ENCODE measurements at places on chromosomes 16 and 17.

GRCh38 chr16:14509675-14510132 is 120.4 kb downstream of the PARN start:
- H3K36me3 ChIP-seq = peaks cover 2% of the 10 kb centered on the region
- no peak overlapping the region for H3K4me3 ChIP-seq
- no peak for DNase-seq
- peaks cover 7% of the 10 kb centered on the region for H3K4me1 ChIP-seq

GRCh38 chr16:3021449-3022207 is 1.5 kb downstream of the TNFRSF12A start:
- H3K36me3 ChIP-seq = peaks cover 14% of the 10 kb centered on the region
- peak; percentile 72 for DNase-seq
- peak overlapping the region; percentile 95 for H3K27ac ChIP-seq
- peak overlapping the region; percentile 84 for H3K4me3 ChIP-seq
- H3K4me1 ChIP-seq = peaks cover 55% of the 10 kb centered on the region

GRCh38 chr16:47142486-47142820 is 1.3 kb downstream of the NETO2 start:
- H3K27me3 ChIP-seq = peaks cover 28% of the 10 kb centered on the region
- H3K4me1 ChIP-seq = peaks cover 25% of the 10 kb centered on the region
- peak overlapping the region; percentile 76 for H3K4me3 ChIP-seq
- no peak for DNase-seq

GRCh38 chr17:32621612-32622312 is 135.0 kb downstream of the CDK5R1 start:
- no peak for DNase-seq
- no peak overlapping the region for H3K27ac ChIP-seq
- H3K4me3 ChIP-seq = no peak overlapping the region
- H3K36me3 ChIP-seq = no peaks in the 10 kb centered on the region
- no peaks in the 10 kb centered on the region for H3K4me1 ChIP-seq

- peaks cover 2% of the 10 kb centered on the region for H3K36me3 ChIP-seq
- H3K4me1 ChIP-seq = peaks cover 24% of the 10 kb centered on the region
- peaks cover 64% of the 10 kb centered on the region for H3K27me3 ChIP-seq
- DNase-seq = no peak
- no peak overlapping the region for H3K27ac ChIP-seq
Measured at GRCh38 chr17:38561416-38562214, 44.1 kb downstream of the SRCIN1 start.

DNA sequence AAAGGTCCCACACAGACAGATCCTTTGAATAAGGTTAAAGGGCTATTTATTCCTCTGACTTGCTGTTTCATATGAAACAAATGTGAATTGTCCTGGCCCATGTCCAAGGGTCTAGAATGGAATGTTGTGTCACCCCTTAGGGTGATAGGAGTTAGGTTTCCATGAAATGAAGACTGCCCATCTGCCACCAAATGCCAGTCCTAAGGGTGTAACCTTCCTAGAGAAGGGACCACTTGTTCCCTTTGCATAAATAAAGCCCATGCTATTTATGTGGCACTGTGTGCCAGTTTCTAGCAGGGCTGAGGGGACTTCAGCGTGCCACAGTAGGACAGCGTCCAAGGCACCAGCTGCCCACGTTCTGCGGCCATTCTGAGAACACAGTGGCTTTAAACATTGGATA is 171.3 kb downstream of the ABCA8 start:
- H3K36me3 ChIP-seq = no peaks in the 10 kb centered on the region
- peaks cover 30% of the 10 kb centered on the region for H3K27me3 ChIP-seq
- no peak overlapping the region for H3K4me3 ChIP-seq
- no peak overlapping the region for H3K27ac ChIP-seq

- H3K27ac ChIP-seq = peak overlapping the region; percentile 91
- DNase-seq = no peak
- peaks cover 78% of the 10 kb centered on the region for H3K36me3 ChIP-seq
- H3K4me3 ChIP-seq = peak overlapping the region; percentile 91
- H3K4me1 ChIP-seq = peaks cover 95% of the 10 kb centered on the region
Measured at GRCh38 chr17:77403854-77404253, 263.1 kb downstream of the SEC14L1 start.

DNA sequence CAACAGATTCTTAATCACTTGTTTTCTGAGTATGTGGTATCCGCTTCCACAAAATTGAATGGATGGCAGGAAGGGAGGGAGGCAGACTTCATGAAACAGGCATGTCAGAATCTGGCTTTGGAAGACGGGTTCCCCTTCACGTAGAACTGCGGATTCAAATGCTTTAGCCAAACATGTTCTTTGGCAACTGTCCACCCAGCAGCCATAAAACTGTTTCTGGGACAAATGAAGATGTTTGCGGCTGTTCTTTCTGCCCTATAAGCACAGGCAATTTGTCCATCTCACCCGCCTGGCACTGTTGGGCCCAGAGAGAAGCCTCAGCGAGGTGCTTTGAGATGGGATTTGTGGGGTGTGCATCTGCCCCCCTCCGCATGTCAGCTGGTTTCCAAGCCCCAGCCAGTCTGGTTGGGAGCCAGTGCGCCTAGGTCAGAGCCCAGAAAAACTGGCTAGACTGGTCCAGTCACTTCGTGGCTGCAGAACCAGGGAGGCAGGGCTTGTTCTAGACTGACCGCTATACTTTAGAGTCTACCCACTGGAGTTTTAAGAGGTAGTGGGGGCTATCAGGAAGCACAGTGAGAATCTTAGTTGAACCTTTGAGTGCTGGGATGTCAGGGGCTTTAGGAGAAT is 6.3 kb downstream of the CRHR1 start:
- no peak for DNase-seq
- H3K27ac ChIP-seq = no peak overlapping the region
- H3K36me3 ChIP-seq = no peaks in the 10 kb centered on the region
- H3K4me1 ChIP-seq = peaks cover 5% of the 10 kb centered on the region
- no peak overlapping the region for H3K4me3 ChIP-seq

DNA sequence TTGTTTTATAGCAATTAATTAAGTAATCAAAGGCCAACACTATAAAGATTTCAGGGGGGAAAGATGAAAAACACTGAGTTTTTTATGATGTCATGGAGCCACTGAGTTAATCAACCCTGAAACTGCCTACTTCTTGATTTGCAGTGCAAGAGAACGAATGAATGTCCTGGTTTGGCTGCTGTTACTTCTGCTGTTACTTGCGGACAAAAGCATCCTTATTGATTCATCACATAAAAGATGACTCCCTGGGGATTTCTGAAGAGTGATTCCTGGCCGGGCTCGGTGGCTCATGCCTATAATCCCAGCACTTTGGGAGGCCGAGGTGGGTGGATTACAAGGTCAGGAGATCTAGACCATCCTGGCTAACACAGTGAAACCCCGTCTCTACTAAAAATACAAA is 10.9 kb upstream of the SPNS3 start:
- no peak for DNase-seq
- H3K27me3 ChIP-seq = no peaks in the 10 kb centered on the region
- H3K36me3 ChIP-seq = no peaks in the 10 kb centered on the region
- no peak overlapping the region for H3K27ac ChIP-seq
- peaks cover 6% of the 10 kb centered on the region for H3K4me1 ChIP-seq

- H3K4me3 ChIP-seq = peak overlapping the region; percentile 90
- H3K27me3 ChIP-seq = no peaks in the 10 kb centered on the region
- H3K36me3 ChIP-seq = peaks cover 12% of the 10 kb centered on the region
Measured at GRCh38 chr16:67842509-67843342, 606 bp downstream of the THAP11 start.

DNA sequence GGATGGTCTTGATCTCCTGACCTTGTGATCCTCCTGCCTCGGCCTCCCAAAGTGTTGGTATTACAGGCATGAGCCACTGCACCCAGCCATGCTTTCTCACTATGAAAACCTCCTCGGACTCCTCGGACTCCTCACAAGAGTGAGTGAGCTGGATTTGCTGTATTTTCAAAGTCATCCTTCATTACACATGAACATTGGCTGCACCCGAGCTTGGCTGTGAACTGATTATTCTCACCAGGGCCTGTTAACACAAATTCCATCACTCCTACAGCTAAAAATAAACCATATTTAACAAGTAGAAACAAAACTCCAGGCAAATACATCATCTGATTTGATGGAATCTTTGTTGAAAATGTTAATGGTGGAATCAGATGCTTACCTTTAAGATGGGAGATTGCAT is 50.3 kb downstream of the PITPNC1 start:
- no peak overlapping the region for H3K27ac ChIP-seq
- peaks cover 25% of the 10 kb centered on the region for H3K36me3 ChIP-seq
- H3K4me1 ChIP-seq = peaks cover 68% of the 10 kb centered on the region
- no peaks in the 10 kb centered on the region for H3K27me3 ChIP-seq
- no peak overlapping the region for H3K4me3 ChIP-seq

- H3K4me1 ChIP-seq = no peaks in the 10 kb centered on the region
- H3K36me3 ChIP-seq = no peaks in the 10 kb centered on the region
- no peak overlapping the region for H3K27ac ChIP-seq
- H3K4me3 ChIP-seq = no peak overlapping the region
Measured at GRCh38 chr17:11331547-11332513, 90.8 kb downstream of the SHISA6 start.

- DNase-seq = peak; percentile 66
- H3K36me3 ChIP-seq = no peaks in the 10 kb centered on the region
- H3K27me3 ChIP-seq = no peaks in the 10 kb centered on the region
- H3K4me1 ChIP-seq = peaks cover 2% of the 10 kb centered on the region
- no peak overlapping the region for H3K4me3 ChIP-seq
- H3K27ac ChIP-seq = peak overlapping the region; percentile 41
Measured at GRCh38 chr17:10618202-10618635, 38.9 kb downstream of the MYH3 start.

DNA sequence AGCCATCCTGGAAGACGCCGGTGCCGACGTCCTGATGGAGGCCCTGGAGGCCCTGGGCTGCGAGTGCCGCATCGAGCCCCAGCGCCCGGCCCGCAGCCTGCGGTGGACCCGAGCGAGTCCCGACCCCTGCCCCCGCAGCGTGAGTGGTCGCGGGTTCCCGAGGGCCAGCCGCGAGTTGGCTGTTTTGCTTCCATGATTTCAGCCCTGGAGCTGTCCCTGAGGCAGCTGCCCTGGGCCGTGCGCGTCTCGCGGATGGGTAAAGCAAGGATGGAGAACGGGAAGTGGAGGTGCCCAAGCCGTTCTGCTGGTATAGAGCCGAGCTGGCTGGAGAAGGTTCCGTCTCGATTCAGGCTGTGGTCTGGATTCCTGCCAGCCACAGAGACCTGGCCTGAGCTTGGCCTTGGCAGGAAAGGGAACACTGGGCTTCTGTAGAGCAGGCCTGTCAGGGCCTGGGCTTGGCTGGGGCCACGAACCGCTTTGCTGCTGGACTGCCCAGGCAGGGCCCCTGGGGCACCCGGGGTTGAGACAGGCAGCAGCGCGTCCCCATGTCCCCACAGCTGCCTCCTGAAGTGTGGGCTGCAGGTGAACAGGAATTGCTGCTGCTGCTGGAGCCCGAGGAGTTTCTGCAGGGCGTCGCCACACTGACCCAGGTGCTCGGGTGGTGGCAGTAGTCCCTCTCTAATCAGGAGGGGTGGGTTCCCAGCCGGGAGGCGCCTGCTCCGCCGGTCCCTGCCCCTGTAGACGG is 941 bp upstream of the MRPS34 start:
- peak overlapping the region; percentile 81 for H3K27ac ChIP-seq
- H3K4me3 ChIP-seq = peak overlapping the region; percentile 86
- peaks cover 14% of the 10 kb centered on the region for H3K36me3 ChIP-seq

- no peaks in the 10 kb centered on the region for H3K36me3 ChIP-seq
- DNase-seq = no peak
- peaks cover 46% of the 10 kb centered on the region for H3K4me1 ChIP-seq
- H3K27me3 ChIP-seq = peaks cover 3% of the 10 kb centered on the region
Measured at GRCh38 chr17:17737961-17738894, 57.0 kb downstream of the RAI1 start.

DNA sequence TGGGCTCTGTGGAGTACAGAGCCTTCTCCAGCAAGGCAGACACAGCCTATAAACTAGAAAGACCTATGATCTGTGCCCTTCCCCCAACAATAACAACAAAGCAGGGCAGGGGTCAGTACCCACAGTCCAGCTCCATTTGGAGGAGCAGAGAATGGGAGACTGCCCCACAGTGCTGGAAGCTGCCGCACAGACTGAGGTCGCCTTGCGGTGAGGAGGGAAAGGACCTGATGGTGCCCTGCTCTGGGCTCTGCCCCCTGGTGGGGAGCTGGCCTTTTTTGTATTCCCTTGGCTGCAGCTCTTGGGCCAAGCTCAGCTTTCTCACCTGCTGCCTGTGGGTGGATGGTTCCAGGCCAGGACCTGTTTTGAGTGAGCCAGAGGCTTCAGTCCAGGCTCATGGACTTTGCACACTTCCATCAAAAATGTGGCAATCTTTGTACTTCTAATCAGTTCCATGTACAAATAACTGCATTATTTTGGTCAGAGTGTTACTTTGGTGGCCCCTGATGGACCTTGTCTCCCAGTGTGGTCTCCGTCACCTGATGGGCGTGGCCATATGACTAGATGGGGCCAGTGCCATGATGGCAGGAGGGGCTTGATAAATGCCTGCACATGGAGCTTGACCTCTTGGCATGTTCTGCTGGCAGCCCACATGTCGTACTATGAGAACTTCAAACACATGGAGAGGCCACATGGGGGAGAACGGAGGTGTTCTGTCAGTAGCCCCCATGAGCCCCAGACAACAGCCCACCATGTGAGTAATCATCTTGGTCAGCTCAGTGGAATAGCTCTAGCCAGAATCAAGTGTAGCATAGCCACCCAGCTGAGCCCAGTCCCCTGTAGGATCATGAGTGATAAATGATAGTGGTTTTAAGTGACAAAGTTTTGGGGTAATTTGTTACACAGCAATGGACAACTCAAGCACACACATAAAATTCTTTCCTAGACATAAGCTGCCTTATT is 24.2 kb downstream of the B9D1 start:
- H3K4me3 ChIP-seq = no peak overlapping the region
- DNase-seq = peak; percentile 65
- peaks cover 10% of the 10 kb centered on the region for H3K27me3 ChIP-seq
- H3K4me1 ChIP-seq = no peaks in the 10 kb centered on the region

DNA sequence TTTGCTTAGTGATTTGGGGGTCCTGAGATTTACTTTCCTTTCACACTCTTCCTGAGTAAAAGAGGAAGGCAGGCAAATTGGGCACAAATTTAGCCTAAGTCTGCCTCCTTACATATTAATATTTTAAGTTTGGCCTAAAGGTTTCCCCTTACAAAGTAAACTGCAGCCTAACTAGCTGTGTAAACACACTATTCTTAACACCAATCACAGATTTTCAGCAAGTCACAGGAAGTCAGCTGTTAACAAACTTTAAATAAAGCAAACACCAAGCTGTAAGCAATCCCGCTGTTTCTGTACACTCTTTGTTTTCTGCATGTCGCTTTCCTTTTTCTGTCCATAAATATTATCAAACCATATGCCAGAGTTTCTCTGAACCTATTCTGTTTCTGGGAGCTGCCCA is 45.1 kb upstream of the ABCC11 start:
- peaks cover 49% of the 10 kb centered on the region for H3K36me3 ChIP-seq
- H3K27ac ChIP-seq = no peak overlapping the region
- H3K4me1 ChIP-seq = peaks cover 10% of the 10 kb centered on the region
- DNase-seq = no peak
- no peaks in the 10 kb centered on the region for H3K27me3 ChIP-seq

GRCh38 chr16:69703638-69704037 is 22.7 kb downstream of the NQO1 start:
- no peaks in the 10 kb centered on the region for H3K36me3 ChIP-seq
- no peaks in the 10 kb centered on the region for H3K27me3 ChIP-seq
- H3K4me1 ChIP-seq = no peaks in the 10 kb centered on the region
- DNase-seq = no peak
